ENCODE measurements at places on chromosomes 2 and 18. TPM values are rescaled to one million over a fixed set of nuclear protein-coding genes. Genes with fewer than 3 reads are reported as not detected.

The SLC4A3 gene
- not detected for total RNA-seq

The THSD7B gene
- not detected for total RNA-seq

- no peak for DNase-seq
Measured at GRCh38 chr2:63742580-63742976, 99.1 kb upstream of the UGP2 start.

DNA sequence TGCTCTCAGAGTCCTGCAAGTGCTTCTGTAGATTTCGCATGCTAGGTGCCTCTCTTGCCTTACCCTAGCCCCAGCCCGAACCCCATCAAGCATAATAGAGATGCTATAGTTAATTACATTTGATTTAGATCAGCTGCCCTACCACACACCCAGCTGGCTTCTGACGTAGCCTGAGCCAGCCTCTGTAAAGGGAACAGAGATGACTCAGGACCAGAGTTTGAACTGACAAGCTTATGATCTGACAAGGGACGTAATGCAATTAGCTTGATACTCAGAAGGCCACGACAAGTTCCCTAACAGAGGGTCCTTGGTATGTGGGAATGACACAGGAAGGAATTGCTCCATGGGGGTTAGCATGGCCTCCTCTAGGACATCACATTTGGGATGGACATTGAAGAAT lies 126.6 kb downstream of the LRATD1 start:
- DNase-seq: no peak

The CCBE1 gene
- not detected for total RNA-seq

- DNase-seq: no peak
Measured at GRCh38 chr2:23487735-23488492, 102.9 kb downstream of the KLHL29 start.

DNA sequence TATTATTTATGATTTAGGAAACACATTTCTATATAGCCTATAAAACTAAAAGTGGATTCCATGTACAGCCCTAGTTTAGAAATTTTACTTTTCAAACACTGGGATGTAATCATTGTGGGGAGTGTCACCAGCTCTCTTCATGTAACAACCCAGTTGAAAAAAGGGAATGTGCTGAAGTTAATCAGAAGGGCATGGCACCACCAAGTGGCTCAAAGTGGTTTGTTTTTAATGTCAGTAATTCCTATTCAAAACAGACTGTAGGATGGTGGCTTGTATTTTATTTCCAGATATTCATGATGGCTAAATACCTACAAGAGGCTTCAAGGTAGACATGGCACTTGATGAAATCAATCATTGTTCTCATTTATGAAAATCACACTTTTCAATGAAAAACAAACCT lies 58.1 kb upstream of the TMEM182 start:
- peak; percentile 66 for DNase-seq

- no peak for DNase-seq
Measured at GRCh38 chr2:174259981-174260380, 11.6 kb upstream of the OLA1 start.

DNA sequence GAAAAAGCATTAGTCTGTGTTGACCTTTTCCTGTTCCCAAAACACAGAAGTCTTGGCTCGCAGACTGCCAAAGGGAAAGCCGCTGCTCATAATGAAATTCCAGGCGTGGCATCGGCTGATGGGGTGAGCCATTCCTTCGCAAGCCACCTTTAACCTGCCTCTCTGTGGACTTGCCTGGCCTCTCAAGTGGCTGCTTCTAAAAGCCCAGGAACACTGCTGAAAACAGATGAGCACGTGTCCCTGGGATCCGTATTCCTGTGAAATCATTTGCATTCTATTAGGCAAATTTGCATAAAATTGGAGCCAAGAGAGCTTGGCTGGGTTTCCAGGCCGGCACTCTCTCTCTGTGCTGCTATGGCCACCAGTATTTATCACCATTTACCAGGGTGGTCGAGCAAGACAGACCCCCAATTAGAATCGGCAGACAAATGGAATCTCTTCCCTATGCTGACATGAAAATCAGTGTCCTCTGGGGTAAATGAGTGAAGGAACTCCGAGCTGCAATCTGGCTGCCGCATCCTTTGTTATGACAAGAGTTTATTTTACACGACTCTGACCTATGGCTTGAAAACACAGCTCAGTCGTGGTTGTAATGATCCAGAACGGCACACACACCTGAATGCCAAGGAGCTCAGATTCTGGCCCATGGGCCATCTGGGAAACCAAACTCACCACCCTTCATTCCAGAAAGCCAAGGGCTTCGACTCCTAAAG lies 21.7 kb downstream of the BCL2 start:
- no peak for DNase-seq

DNA sequence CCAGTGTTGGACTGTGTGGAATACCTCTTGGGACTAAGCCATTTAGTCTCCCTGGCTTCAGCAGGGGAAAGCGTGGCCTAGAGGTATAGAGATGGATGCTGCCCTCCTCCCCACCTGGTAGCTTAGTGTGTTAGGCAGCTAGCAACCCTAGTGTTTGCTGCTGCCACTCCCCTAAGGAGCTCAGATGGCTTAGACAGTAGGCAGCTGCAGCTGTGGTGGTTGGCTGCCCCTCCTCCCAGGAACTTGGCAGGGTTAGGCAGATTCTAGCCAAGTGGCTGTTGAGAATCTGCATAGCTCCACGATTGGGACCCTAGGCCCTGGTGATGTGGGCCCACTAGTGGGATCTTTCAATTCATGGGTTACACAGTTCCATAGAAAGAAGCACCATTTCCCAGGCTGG lies 550.4 kb upstream of the CHAC2 start:
- DNase-seq: no peak

DNA sequence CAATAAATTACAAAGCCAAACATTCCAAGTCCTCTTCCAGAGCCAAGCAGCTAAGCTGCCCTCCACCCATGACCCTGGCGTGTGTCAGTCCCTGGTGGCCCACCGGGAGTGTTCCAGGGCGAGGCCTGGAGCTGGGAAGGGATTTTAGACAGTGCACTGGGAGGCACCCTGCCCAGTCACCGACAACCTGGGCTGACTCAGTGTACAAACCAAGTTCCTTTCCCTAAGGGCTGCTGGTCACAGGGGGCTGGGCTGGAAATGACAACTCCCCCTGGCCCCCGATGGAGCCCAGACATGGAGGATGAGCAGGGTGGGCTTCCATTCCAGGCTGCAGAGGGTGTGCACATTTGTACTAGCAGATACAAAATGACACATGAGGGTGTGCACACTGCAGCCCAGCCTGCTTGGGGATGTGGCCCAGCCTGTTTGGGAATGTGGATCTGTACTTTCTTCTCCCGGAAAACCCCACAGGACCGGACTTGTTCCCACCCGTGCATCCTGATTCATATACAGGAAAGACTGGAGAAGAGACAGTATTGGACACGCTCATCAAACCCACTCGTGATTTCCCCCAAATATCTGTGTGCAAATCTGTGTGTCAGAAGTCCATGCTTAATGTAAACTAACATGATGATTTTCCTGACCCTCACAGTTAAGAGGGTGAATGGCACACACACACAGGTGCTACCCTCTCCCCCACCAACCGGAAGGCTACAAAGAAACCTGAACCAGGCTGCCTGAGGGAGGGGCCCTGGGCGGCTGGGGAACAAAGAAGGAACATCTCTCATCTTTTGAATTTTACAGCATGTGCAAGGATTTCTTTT lies 58.9 kb downstream of the NDUFA10 start:
- no peak for DNase-seq

The FBXO36 gene
- 0.11 TPM for total RNA-seq

- DNase-seq: no peak
Measured at GRCh38 chr18:68991286-68991685, 193.4 kb downstream of the CCDC102B start.

Data from Karpas-422 (cell line).